GM12892 (cell line): ENCODE measurements at places on chromosomes 5 and 9.

GRCh38 chr5:108905805-108906204, 158.1 kb downstream of the FER start:
- DNase-seq: no peak

DNA sequence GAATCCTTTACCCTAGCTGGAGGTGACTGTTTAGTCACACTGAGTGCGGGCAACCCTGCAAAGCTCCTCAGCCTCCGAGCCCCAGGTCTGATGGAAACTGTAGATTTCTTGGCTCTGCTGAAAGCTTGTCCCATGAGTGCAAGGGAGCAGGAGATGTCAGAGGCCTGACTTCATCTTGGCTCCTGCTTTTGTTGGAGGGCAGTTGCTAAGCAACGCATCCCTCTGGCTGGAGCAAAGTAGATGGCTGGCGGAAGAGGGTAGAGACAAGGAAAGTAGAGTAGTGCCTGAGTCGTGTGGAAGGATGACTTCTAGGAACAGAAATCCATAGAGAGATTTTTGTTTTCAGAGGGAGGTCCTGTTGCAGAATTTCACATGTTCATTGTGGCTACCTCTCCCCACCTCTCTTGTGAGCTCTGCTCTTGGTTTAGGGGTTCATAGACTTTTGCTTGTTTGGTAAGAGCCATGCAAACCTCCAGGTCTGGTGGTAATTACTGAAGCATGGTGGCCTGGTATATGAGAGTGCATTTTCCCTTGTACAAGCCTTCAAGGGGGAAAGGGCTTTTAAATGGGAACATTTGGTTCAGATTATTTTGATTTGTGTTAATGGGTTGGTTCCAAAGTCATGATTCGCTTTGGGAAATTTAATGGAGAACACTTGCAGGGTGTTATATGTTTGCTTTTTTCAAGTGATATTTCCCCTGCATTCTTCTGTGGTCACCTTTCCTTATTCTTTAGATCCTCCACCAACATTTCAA, 71.5 kb downstream of the ARHGAP26 start:
- DNase-seq: no peak

GRCh38 chr5:140764177-140764973, 21.6 kb upstream of the PCDHA1 start:
- DNase-seq: no peak

GRCh38 chr5:174618589-174618988, 105.8 kb upstream of the MSX2 start:
- DNase-seq: no peak

DNA sequence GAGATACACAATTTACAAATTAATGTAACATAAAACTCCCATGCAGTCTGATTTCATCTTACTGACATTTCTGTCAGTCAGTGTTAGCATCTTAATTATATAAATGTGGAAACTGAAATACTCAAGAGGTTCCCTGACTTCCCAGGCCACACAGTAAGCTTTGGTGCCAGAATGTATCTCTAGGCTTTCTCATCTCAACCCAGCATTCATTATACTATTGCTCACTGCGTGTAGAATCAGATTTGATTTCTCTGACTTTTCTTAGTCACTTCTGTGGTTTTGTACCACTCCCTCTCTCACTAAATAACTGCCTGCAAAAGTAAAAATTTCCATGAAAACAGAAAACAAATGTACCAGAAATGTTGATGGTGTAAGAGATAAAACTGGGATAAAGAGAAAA, 31.7 kb upstream of the CDKN2B start:
- no peak for DNase-seq

GRCh38 chr9:98253565-98253964, 1.9 kb downstream of the TBC1D2 start:
- no peak for DNase-seq

- no peak for DNase-seq
Observed at GRCh38 chr5:69105996-69106906, 12.4 kb downstream of the SLC30A5 start.

- DNase-seq: no peak
Observed at GRCh38 chr9:98075332-98075805, 18.8 kb downstream of the NANS start.

GRCh38 chr9:78326564-78326963, 29.6 kb downstream of the PSAT1 start:
- no peak for DNase-seq

- DNase-seq: no peak
Observed at GRCh38 chr5:65203746-65204145, 278.0 kb downstream of the ADAMTS6 start.

DNA sequence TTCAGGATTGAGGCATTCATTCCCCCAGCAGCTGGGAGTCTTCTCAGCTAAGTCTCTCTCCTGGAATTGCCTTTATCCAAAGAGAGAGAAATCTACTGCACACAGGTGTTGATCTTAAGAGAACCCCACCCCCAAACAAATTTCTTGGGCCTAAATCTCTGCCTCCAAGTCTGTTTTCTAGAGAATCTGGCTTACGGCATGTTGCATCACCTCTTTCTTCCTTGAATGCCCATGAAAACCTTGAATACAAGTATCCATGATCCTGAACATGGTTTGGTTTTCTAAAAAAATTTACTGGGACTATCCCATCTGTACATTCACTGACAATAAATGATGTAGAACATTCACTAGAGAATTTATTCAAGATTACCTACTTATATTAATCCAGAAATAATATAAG, 401.6 kb downstream of the PDE4D start:
- DNase-seq: no peak

DNA sequence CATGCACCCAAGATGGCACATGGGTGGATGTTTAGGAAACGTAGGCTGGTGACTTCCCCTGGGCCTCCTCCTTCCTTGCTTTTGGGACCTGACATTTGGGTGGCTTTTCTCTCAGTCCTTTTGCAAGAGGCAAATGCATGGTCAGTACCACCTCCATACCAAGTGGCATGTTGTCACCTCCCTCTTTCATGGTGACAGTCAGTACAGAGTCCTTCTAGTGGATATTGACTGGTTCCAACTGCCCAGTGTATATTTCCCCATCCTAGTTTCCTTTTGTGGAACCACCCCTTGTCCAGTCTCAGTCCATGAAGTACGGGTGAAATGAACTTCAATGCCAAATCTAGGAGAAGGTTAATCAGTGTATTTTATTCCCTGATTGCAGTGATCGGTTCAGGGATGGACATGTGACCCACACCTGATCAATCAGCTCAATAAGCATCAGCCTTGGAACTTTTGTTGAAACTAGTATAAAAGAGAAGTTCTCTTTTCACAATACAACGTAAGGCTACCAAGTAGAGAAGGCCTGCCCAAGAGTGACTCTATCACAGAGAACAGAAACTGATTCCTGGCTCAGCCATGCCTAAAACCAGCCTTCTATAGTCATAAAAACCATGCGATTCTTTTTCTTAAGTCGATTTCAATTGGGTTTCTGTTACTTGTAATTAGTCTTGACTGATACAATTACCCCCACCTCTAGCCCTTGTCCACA, 143.4 kb upstream of the KLF9 start:
- no peak for DNase-seq

- DNase-seq: no peak
Observed at GRCh38 chr9:121450241-121450640, 49.4 kb downstream of the GGTA1 start.

GRCh38 chr5:90434116-90434714, 24.7 kb upstream of the CETN3 start:
- DNase-seq: no peak

DNA sequence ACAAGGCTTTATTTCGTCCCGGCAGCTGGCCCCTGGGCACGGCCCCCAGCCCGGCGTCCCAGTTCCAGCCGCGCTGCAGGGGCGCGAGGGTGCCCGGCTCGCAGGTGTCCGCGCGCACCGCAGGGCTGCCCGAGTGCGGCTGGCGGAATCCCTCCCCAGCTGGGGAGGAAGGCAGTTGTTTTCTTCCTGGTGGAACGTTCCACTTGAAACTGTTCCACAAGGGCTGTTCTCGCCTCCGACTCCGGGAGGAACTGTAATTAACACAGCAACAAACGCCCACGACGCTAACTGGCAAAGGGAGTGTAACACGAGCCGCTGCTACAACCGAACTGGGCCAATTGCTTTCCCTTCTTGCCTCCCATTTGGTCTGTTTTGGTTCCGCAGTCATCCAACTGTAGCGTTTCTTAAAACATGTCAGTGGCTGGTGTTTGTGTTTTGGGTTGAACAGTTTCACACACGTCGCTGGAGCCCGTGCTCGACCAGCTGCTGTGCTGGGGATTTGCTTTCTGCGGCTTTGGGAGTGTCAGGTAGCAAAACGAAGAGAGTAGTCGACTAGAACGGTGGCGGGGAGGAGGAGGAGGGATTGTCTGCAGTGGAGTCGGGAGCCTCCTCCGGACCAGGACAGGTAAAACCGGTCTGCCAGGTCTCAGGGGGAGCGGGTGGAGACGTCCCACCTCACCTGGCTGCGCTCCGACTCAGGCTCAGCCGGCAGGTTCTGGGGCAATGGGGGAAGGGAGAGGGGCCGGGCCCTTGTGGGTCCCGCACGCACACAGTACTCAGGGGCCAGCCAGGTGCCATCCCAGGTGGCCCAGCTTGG, 131.6 kb upstream of the NIPBL start:
- peak; percentile 53 for DNase-seq

GRCh38 chr5:77638763-77639671, 504 bp upstream of the OTP start:
- no peak for DNase-seq

GRCh38 chr9:33185406-33185805, 18.3 kb upstream of the B4GALT1 start:
- DNase-seq: no peak

- DNase-seq: no peak
Observed at GRCh38 chr9:34363619-34364351, 12.9 kb downstream of the MYORG start.

GRCh38 chr5:67014957-67015400, 181.6 kb downstream of the CD180 start:
- no peak for DNase-seq

- no peak for DNase-seq
Observed at GRCh38 chr5:68894673-68895072, 199.1 kb upstream of the SLC30A5 start.

DNA sequence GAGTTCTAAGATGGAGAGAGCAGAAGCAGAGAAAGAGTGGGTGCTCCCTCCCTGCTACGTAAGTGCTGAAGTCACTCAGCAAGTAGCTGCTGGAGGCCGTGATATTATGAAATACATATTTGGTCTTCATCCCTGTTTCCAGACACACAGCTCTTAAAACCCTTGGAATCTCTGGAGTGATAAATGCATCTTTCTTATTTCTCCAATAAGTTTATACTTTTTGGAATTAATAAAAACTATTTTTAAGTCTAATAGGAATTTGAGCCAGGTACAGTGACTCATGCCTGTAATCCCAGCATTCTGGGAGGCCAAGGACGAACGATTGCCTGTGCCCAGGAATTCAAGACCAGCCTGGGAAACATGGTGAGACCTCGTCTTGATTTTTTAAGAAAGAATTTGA, 60.6 kb downstream of the AUH start:
- no peak for DNase-seq

GRCh38 chr5:40502736-40503135, 177.0 kb upstream of the PTGER4 start:
- DNase-seq: no peak

- DNase-seq: no peak
Observed at GRCh38 chr9:27519466-27520465, 4.3 kb upstream of the IFNK start.

DNA sequence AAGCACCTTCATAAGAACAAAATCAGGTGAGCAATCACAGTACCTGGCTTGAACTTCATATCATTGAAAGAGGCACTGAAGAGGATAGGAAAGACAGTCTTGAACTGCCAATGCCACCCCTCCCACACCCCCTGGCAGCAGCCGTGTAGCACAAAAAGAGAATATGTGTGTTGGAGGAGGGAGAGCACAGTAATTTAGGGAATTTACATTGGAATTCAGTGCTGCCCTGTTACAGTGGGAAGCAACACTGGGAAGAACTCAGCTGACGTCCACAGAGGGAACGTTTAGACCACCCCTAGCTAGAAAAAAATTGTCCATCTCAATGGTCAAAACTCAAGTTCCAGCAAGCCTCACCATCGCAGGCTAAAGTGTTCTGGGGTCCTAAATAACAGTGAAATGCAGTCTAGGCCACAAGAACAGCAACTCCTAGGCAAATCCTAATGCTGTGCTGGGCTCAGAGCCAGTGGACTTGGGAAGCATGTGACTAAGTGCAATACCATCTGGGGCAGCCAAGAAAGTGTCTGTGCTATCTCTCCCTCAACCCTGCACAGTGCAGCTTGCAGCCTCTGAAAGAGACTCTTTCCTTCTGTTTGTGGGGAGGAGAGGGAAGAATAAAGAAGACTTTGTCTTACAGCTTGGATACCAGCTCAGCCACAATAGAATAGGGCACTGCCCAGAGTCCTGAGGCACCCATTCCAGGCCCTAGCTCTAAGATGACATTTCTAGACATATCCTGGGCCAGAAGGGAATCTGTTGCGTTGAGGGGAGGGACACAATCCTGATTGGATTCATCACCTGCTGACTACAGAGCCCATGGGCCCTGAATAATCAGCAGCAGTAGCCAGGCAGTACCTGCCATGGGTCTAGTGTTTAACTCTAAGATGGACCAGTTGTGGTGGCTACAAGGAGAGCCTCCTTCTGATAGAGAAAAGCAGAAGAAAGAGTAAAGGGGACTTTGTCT, 62.1 kb upstream of the VLDLR start:
- DNase-seq: no peak

- no peak for DNase-seq
Observed at GRCh38 chr5:177133853-177134696, 502 bp downstream of the NSD1 start.

- no peak for DNase-seq
Observed at GRCh38 chr5:109399092-109399759, 10.5 kb downstream of the PJA2 start.

- DNase-seq: no peak
Observed at GRCh38 chr9:30670805-30671562, 1713.5 kb upstream of the ACO1 start.

DNA sequence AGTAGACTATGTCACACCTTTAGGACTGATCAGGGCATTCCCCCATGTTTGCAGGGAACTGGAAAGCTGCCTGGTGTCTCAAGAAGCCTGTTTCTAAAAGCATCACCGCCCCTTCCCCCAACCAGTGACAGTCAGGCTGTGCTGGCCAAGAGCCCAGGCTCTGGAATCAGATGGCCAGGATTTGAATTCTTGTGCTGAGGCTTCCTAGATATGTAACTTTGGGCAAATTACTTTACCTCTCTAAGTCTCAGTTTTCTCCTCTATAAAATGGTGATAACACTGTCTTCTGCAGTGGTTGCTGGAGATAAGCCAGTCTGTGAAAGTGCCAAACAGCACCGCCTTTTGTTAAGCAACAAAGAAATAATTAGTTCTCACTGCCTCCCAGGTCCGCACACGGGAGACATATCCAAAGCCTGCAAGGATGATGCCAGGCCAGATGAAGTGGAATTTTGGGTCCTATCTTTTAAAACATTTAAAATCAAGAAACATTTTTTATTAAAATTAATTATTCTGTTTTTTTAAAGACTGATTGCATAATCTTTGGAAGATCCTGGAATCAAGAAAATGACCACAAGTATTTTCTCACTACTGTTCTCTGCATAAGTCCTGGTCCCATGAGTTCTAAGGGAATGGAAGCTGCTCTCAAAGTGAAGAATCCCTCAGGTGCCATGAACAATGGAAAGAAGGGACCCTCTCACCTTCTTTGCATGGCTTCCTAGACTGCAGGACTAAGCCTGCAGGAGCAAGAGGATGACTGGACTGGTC, 13.9 kb downstream of the SLC31A2 start:
- DNase-seq: no peak
